ENCODE measurements at places on chromosomes 1 and 21. TPM values are rescaled to one million over a fixed set of nuclear protein-coding genes. Genes with fewer than 3 reads are reported as not detected.

- DNase-seq: no peak
These were observed 114.1 kb downstream of the AJAP1 start for GRCh38 chr1:4768553-4768952.

DNA sequence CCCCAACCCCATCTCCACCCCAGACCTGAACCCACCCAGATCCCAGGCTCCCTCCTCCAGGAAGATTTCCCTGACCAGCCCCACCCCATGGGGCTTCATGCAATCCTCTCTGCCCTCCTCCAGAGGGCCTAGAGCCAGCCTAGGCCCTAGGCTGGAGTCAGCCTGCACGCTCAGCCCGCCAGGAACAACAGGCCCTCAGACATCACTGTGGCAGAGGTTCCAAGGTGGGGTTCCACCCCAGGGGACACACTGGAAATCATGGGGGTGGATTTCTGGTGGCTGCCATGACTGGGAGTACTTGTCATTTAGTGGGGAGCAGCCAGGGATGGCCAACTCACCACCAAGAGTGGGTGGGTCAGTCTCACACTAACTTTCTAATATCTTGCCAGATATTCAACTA is 122.0 kb downstream of the GLIS1 start:
- no peak for DNase-seq

DNA sequence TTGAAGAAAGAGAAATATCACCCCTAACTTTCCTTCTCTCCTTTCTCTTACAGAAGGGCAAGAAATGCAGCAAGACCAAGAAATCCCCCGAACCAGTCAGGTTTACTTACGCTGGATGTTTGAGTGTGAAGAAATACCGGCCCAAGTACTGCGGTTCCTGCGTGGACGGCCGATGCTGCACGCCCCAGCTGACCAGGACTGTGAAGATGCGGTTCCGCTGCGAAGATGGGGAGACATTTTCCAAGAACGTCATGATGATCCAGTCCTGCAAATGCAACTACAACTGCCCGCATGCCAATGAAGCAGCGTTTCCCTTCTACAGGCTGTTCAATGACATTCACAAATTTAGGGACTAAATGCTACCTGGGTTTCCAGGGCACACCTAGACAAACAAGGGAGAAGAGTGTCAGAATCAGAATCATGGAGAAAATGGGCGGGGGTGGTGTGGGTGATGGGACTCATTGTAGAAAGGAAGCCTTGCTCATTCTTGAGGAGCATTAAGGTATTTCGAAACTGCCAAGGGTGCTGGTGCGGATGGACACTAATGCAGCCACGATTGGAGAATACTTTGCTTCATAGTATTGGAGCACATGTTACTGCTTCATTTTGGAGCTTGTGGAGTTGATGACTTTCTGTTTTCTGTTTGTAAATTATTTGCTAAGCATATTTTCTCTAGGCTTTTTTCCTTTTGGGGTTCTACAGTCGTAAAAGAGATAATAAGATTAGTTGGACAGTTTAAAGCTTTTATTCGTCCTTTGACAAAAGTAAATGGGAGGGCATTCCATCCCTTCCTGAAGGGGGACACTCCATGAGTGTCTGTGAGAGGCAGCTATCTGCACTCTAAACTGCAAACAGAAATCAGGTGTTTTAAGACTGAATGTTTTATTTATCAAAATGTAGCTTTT is 2.4 kb downstream of the CCN1 start:
- no peak for DNase-seq

The GSTM5 gene
- polyA plus RNA-seq: 72.6 TPM

- DNase-seq: no peak
These were observed 11.7 kb downstream of the LAX1 start for GRCh38 chr1:203776636-203777035.

- no peak for DNase-seq
These were observed 811.8 kb upstream of the ADGRL2 start for GRCh38 chr1:80988926-80989325.

The LRRC41 gene
- polyA plus RNA-seq: 93.2 TPM

The CITED4 gene
- 5.6 TPM for polyA plus RNA-seq

The SERPINC1 gene
- polyA plus RNA-seq: not detected

DNA sequence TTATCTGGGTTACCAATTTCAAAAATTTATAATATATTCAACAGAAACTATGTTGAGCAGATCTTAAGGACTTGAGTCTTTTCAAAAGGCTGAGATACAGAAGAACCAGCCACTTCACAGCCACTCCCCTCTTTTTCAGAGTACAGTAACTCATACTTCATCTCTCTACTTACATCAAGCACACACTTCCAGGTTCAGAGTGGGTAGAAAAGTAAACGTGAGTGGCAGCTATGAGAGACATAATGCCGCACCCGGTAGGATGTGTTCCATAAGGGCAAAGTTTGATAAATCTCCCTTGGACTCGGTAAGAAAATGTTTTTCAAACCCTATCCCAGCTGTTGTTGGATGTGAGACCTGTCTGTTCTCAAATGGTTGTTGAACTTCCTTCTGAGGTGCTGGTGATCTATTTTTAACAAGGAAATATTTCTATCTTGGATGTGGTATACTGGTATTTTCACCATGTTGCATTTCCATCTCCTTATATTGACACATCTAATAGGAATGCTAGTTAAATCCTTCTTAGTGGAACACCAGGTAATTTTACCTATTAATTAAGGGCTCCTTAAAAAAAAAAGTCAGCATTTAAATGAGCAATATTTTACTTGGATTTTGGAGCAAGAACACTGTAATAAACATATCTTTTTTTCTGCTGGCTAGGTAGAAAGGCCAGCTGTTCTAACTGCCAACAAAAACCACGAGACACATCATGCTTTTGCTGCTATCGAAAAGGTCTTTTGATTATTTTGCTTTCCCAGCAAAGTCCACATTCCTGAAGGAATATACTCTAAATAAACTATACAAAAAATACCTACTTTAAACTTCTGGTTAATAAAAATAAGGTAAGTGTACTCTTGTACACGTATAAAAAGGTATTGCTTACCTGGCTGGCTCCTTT is 28.2 kb downstream of the CNN3 start:
- DNase-seq: no peak

- DNase-seq: no peak
These were observed 62.6 kb downstream of the COP1 start for GRCh38 chr1:176144526-176144925.

The CREG1 gene
- 123 TPM for polyA plus RNA-seq

DNA sequence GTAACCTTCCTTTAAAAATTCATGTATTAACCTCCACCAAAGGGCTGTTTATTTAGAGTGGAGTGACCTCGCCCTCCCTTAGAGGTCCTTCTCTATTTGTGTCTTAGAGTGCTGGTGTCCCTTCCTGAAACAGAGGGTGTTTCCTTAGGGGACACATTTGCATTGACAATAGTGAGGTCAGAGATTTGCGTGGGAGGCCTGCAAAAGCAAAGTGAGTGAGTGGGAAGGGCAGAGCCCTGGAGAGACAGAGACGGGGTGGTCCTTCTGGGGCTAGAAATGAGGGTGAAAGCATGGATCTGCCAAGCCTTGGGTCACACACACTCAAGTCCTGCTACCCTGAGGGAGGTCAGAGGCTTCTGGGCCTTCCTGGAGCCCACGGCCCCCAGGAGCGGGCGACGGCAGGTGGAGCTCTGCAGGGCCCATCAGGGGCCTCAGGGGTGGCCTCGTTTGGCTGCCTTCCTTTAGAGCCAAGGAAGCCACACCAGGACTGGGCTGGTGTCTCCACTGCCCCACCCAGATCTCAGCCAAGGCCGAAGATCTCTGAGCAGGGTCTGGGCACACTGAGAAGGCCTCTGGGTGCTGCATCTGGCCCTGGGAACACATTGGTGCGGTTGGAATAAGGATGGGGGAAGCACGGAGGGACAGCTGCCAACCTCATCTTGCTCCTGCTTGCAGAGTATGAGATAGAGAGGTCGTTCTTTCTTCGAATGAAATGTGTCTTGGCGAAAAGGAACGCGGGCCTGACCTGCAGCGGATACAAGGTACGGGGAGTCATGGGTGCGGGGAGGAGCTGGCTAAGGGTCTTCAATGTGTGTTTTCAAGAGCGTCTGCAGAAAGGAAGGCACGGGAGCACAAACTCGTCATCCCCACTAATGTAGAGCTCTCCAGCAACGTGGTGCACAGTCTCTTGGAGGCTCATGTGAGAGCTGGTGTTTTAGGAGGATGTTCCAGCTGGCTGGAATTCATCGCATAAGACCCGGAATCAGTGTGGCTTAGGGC is 23.8 kb downstream of the SIM2 start:
- no peak for DNase-seq

DNA sequence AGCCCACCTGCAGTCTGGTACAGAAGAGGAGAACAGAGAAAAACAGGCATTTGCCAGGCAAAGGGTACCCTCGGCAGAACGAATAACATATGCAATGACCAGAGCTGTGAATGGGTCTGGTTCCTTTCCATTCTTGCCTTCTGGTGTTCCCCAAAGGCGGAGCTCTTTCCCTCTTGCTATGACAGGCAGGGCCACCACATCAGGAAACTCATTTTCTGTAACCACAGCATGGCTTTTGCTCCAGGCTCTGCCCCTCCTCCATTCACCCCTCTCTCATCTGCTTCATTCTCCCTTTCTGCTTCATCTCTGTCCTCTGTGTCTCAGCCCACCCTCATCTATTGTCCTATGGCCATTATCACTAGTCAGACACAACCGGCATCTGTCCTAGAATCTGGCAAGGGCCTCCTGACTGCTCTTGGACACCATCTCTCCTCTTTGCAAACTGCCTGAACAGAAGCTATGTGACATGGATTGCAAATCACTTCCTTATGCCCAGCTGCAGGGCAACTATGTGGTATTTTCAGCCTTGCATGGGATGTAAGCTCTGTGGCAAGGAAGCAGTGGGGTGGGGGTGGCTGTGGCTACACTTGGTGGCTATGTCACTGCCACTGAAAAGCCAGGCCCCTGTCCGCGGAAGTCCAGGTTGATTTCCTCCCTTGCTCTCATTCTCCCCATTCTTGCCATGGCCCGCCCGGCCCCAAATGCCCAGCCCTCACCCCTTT is 78.8 kb upstream of the ABCD3 start:
- no peak for DNase-seq

The REN gene
- 58.1 TPM for polyA plus RNA-seq

The NCAM2 gene
- polyA plus RNA-seq: 5.9 TPM

DNA sequence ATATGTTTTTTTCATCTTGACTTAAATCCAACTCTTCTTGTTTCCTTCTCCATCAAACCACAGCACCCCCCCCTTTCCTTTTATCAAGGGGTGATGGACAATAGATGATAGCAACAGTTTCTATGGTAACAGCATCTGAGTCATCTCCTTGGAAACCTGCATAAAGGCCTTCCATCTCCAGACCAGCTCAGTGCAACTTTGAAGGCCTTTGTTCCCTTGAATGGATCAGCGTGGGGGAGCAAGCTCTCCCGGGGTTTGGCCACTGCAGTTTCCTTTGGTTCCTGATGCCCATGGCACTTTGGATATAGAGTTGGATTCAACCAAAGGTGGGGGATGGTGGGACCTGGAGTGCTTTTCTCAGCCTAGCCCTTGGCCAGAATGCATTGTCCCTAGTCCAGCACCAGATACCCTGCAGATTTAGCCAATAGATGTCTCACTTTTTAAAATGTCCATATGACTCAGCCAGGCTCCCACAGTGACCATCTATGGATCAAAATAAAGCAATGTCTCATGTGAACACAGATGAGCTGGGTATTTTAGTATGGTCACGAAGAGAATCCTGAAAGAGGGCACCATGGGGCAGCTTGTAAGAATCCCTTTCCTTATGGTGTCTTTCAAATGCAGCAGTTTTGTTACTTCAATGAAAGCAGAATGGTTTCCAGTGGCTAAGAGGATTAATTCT is 127.7 kb downstream of the SPATA46 start:
- no peak for DNase-seq

GRCh38 chr1:26283871-26284596 is 4.1 kb downstream of the SH3BGRL3 start:
- no peak for DNase-seq

The SYT11 gene
- 17.4 TPM for polyA plus RNA-seq

- peak; percentile 71 for DNase-seq
These were observed 177.1 kb upstream of the RAB4A start for GRCh38 chr1:229093609-229094336.

DNA sequence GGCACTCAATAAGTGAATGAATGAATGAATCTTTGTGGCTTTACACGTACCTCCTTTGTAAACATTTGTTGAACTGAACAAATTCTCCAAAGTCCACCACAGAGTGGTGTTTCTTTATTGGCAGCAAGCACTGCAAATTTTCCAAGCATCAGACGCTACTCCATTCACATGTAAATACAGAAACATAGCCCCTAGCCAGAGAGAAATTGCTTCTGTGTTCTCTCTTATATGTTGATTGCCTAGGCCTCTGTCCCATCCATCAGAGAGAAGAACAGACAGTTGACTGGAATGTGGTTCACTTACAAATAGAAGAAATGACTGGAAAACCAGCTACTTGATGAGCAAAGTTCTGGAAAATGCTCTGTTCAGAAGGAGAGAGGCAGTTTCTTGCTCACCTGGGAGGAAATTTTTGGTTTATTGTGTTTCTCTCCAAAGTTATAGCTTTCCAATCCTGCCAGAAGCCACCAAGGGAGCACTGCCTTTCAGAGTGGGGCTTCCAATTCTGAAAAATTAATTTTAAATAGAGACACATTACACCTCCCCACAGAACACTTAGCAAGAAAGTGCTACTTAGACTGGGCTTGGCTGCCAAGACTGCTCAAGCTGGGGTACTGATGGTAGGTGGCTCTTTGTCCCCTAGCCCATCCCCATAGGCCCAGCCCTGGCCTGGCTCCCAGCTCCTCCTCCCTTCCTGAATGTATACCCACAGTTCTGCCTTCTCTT is 18.1 kb upstream of the KIRREL1 start:
- no peak for DNase-seq

GRCh38 chr1:248857749-248858095 is 1.2 kb downstream of the ZNF692 start:
- no peak for DNase-seq

DNA sequence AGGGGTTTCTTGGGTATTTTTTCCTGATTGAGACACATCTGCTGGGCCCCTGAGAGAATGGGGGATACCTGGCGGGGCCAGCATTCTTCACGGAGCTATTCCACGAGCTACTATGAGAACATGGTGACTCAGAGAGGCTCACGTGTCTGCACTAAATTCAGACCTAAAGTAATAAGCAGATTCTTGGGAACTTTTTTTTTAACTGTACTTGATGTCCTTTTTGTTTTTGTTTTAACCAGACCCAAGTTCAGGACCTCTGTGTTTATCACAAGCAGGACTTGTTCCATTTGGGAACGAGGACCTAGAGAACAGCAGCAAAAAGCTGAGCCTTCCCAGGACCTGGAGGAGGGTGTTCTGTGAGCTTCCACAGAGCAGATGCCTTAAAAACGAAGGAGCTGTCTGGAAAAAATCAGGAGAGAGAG is 44.0 kb downstream of the EVA1C start:
- DNase-seq: no peak

- peak; percentile 16 for DNase-seq
These were observed 197.6 kb upstream of the ADAMTS5 start for GRCh38 chr21:27164208-27165177.

- DNase-seq: no peak
These were observed 650.4 kb upstream of the PRMT6 start for GRCh38 chr1:106406114-106406513.

- DNase-seq: peak; percentile 57
These were observed 8.1 kb upstream of the C1orf216 start for GRCh38 chr1:35726450-35727433.

DNA sequence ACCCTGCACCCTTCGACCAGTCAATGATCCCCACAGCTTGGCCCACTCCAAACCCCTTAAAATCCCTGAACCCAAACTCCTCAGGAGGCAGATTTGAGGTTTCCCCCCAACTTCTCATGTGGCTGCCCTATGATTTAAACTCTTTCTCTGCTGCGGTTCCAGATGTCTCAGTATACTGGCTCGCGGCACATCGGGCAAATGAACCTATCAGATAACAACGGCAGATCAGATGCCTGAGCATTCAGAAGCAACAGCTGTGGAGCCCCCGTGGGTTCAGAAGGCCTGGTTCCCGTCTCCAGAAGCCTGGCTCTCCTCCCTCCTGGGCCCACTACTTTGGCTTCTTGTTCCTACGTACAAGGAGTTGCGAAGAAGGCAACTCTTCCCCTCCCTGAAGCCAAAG is 43.3 kb upstream of the H6PD start:
- DNase-seq: no peak
